Bone marrow (tissue), 2 donors: ENCODE measurements at places on chromosomes 5 and 9.

- DNase-seq = no peak
Observed at GRCh38 chr5:127746756-127747155, 43.6 kb downstream of the CCDC192 start.

DNA sequence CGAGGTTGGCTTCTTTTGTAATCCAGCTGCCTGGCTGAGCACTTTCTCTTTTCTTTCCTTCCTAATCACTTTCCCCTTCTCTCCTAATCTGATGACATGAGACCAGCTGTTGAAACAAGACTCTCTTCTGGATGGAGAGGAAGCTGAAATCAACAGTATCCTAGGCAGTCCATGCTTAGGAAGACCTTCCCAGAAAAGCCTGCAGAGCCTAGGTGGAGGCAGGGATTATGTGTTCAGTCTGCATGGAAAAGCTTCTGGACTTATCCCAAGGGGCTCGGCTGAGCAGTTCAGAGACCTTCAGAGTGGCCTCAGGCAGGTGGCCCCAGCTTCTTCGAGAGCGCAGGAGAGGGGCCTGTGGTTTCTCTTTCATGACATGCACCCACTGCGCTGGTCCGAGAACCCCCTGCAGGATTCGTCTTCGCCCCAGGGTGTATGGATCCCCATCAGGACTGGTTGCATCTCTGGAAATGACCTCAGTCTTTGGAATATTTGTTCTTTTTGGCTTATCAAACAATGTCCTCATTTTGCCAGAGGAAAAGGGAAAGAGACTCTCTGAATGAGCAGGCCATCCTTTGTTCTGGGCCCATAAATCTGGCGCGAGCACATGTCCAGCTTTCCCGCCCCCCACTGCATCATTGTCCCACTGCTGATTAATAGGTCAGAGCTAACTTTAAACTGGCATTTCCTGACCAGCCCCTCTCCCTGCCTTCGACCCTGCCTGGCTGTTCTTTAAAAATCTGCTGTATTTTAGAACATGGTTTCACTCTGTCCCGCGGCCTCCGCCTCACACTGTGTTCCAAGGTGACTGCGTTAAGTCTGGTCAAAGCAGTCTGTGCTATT is 177.9 kb upstream of the KLF4 start:
- DNase-seq = no peak

DNA sequence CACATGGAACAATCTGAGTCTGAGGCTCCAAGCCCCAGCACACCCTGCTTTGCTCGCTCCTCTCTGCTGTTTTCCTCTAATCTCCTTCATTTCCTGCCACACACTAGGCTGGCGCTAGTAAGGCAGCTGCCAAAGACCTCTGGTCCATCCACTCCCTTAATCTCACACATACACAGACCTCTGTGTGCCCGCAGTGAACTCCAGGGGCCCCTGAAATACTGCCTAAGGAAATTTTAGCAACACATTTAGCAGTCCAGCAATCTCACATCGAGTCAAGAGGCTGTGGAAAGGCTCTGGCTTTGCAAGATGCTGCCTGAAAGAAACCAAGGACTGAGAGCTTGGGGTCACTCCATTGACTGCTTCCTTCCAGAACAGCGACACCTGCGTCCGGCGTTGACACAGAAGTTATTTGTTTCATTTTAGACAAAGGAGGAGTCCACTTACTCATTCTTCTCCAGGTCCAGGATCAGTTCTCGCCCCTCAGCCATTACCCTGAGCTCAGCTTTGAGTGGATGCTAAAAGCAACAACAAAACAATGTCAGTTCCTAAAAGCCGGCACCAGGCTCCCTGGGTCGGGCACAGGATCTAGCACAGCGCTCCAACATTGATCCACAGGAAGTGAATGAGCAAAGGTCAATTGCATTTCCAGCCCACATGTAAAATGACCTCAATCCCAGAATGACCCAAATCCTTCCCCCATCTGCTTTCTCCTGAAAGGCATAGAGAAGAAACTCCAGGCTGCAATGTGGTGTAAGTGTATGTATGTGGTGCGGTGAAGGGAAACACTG is 11.5 kb downstream of the ADAM19 start:
- DNase-seq = no peak

DNA sequence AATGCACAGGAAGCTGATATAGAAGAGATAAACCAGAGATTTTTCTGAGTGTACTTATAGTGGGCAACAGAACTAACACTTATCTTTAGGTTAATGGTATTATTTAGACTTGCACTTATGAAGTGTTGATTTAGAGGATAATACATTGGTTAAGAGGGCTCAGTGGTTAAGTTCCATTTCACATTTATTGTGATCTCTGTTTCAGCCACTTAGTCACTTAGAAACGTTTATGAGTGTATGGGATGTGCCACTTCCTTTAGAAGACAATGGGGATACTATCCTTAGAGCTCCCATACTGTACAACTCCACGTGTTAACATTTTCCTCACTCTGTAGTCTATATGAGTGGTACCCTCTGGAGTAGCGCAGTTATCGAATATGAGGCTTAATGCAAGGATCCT is 57.5 kb downstream of the PIP5K1B start:
- DNase-seq = no peak

DNA sequence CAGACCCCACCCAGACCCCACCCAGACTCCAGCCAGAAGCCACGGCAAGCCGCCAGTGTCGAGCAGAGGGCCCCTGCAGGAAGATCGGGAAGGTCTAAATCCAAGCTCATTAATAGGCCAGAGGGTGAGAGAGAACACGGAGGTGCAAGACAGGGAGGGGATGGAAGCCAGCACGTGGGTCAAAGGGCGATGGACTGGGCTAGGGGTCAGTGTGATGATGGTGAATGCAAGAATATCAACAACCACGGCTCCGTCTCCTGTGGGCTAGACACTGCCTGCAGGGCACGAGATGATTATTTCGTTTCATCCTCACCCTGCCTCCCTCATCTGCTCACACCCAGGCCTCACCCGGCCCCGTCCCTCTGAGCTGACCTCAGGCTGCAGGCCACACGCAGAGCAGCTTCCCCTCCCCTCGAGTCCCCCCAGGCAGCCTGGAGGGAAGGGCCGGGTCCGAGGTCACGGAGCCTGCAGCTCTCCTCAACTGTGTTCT is 122.0 kb downstream of the COL23A1 start:
- DNase-seq = no peak

DNA sequence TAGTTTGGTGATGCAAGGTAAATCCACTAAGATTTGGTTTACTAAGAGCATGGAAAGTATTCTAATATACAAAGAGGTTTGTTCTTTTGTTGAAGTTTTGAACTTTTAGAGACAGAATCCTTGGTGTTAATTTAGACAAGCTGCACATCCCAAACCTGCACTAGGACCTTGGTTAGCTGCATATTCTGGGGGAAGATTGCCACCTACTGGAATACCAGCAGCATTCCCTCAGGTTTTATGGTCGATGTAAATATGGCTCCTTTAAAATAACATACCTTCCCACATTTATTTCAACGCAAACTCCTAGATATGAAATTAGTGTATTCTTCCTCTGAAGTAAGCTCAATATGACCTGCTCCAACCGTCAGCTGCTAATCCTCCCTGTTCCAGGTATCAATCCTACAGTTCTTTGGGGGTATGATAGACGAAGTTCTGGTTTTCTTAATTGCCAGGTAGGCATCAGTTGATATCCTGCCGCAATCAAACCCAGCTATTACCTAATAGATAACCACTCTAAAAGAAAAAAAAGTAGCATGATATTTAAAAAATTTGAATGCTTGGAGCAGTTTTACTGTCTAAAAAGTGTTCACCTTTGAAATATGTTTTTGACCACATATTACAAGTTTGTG is 624.1 kb downstream of the ISL1 start:
- no peak for DNase-seq

- DNase-seq = no peak
Observed at GRCh38 chr9:123686131-123686828, 243.6 kb downstream of the DENND1A start.

DNA sequence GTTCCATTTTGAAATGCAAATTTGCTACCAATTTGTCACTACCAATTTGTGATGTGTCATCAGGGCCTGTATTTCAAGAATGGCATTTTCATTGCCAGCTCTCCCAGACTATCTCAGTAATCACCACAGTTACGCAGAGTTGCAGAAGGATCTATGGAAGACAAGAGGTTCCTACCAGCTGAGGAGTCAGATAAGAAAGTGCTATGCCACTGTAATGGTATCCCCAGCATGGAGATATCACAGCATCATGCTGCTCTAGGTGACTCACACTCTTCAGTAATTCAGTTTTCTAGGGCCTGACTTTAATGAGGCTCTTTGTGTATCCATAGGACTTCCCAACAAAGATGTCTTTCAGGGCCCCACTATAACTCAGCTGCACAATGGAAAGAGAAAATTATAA is 490.3 kb downstream of the ARHGEF28 start:
- no peak for DNase-seq

- DNase-seq = no peak
Observed at GRCh38 chr5:172102913-172103626, 85.0 kb downstream of the STK10 start.

- DNase-seq = no peak
Observed at GRCh38 chr9:107734256-107735013, 244.9 kb upstream of the KLF4 start.

DNA sequence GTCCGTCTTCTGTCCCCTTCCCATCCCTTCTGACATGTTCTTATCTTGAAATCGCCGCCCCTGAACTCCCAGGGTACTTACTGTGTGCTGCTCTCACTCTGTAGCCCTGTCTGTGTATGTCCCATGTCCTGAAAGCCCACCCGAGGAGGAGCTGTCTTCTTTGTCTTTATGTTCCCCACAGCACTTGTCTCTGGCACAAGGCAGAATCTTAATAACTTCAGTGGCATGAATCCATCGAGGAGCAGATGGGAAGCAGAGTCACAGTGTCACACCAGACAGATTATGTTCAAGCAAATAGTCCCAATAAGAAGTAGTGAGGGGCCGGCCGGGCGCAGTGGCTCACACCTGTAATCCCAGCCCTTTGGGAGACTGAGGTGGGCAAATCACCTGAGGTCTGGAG is 29.7 kb upstream of the LTC4S start:
- DNase-seq = no peak

DNA sequence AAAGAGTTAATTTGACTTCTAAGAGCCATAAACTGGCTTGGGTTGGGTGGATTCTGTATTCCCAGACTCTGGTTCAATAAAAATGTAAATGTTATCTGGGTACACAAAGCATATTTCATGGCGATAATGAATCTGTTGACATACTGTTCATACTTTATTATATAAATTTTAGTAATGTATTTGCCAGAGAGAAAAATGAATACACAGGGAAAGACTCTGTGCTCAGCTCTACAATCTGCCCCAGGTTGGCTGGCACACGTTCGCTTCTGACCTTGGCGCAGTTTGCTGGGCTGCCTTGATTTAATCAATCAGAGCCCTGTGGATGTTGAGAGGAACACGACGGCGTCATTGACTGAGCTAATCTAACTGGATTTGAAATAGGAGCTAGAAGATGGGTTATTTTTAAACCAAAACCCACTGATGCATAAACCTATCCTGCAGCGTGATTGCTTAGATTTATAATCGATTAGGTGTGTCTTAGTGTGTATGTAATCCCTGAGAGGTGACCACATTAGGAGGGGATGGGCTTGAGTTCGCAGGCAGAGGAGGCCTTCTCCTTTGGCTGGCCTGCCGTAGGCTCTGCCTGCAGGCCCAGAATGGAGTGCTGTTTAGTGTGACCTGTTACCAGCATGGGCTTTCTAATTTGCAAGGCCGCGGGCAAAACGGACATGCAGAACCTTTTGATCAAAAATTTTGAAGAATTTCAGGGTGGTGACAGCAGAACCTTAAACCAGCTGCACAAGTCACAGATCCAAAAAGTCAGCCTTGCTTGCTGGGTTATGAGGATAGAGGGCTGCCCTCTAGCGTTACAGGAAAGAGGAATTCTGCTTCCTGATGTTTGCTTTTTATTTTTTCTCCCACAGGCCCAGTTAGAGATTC is 3.9 kb upstream of the ADCY2 start:
- no peak for DNase-seq

- no peak for DNase-seq
Observed at GRCh38 chr5:112306956-112307355, 112.1 kb downstream of the EPB41L4A start.

DNA sequence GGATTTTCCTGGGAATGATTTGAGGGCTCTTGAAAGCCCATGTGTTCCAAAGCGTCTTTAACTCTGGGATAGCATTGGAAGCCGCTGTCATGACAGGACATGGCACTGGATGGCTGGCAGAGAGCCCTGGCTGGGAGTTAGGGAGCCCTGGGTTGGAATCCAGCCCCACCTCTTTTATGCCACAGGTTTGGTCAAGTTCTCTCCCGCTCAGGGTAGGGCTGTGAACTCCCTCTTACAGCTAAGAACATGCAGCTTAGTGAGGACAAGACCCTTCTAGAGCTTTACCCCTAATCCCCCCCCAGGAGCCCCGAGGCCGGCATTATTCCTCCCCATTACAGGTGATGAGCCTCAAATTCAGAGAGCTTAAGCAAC is 37.2 kb downstream of the OLFML2A start:
- no peak for DNase-seq

DNA sequence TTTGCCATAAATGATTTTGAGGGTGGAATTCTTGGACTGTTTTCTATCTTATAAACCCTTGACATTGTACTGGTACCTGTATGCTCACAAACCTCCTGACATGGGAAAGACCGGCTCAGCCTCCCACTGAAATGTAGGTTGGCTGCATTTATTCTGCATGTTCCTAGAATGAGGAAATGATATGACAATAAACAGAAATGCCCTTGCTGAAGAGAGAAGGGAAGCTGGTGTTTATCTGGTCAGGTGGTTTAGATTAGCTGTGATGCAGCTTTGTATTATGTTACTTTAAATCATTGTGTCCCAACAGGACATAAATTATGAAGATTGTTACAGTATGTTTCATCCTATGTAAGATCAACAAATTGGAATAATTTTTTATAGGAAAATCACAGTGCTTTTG is 23.1 kb upstream of the CATSPER3 start:
- DNase-seq = no peak

DNA sequence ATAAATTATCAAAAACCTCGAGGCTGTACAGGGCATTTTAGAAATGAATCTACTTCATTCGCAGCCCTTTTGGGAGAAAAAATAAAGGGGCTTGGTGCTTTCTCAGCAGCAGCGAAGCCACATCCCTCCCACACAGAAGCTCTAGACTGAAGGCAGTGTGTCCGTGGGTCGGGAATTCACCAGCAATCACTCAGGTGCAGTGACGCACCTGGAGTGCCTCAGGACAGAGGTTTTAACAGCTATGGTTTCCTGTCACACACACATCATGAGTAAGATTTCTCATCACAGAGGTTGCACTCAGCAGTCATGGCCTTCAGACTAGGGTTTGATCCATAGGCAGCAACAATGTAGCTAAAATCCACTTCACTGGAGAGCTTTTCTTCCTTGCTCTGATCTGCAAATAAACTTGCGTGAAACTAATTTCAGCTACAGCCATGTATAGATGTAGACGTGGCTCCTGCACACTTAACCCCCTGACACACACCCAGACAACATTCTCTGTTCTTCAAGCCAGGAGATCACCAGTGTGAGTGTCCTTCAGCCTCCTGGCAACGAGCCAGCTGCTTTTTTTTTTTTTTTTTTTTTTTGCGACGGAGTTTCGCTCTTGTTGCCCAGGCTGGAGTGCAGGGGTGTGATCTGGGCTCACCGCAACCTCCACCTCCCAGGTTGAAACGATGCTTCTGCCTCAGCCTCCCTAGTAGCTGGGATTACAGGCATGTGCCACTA is 34.8 kb downstream of the DYNC2I2 start:
- no peak for DNase-seq

- DNase-seq = no peak
Observed at GRCh38 chr9:117706421-117707116, 2.4 kb downstream of the TLR4 start.

- no peak for DNase-seq
Observed at GRCh38 chr5:15353086-15353645, 146.8 kb upstream of the FBXL7 start.
